T-cell (primary cell): ENCODE measurements at places on chromosomes 7 and 10.
A peak's percentile ranks its signal among the peaks of the same experiment; 100 is the strongest.

- DNase-seq: no peak
Measured at GRCh38 chr7:131898418-131898817, 342.0 kb upstream of the PODXL start.

- peak; percentile 76 for DNase-seq
Measured at GRCh38 chr7:3092468-3092867, 48.8 kb upstream of the CARD11 start.

- DNase-seq: no peak
Measured at GRCh38 chr7:105512415-105512814, 9.7 kb downstream of the PUS7 start.

DNA sequence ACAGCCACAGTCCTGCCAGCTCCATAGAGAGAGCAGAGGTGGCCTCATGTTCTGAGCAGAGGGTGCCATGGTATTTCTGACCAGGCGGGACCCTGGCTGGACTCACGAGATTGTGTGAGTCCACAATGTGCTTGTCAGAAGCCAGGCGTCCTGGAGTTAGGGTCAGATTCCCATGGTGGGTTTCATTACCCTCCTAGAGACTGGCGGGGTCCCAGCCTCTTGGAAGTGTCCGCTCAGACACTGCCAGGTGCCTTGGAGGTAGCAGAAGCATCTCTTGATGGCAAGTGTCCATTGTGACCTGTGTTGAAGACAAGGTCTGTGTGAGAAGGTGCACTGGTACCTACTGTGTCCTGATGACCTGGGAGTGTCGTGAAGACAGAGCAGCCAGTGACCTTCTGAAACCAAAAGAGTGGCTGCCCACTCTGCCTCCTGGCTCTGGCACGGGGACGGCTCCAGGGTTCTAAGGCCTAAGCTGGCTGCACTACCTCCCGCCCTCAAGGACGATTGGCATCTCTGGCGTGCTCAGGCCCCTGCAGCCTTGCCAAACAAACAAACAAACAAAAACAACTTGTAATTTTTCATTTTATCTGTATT is 56.8 kb downstream of the MGMT start:
- no peak for DNase-seq

DNA sequence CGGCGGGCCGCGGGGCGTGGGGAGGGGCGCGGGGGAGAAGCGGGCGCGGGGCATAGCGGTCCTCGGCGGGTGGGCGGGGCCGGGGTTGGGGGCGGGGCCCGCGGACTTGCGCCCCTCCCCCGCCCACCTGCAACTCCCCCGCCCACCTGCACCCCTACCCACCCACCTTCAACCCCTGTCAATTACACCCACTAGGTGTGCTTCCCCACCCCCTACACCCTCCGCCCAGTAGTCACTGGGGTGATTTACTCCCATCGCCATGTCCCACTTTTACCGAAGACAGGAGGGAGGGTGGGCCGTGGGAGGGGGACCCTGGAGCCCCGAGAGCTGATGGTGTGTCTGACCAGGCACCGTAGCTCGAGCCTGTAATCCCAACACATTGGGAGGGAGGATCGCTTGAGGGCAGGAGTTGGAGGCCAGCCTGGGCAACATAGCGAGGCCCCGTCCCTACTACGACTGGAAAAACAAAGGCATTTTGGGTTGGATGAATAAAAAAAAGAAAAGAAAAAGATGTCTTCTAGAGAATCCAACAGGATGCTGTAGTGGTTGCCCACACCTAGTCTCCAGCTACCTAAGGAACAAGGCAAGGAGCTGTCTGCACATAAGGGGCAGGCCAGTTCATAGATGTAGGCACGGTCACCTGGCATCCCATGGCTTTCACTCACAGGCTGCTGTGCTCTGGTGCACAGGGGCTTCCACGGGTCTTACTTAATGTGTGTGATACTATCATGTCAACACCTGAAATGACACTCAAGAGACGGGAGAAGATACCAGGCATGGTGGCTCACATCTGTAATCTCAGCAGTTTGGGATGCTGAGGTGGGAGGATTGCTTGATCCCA is 761 bp downstream of the KCTD7 start:
- DNase-seq: no peak
